Osteocyte (in vitro differentiated cells): ENCODE measurements at places on chromosomes 3 and 15. TPM values are rescaled to one million over a fixed set of nuclear protein-coding genes. Genes with fewer than 3 reads are reported as not detected.
A peak's percentile ranks its signal among the peaks of the same experiment; 100 is the strongest.

The MASP1 gene
- not detected in 2 replicates for total RNA-seq

DNA sequence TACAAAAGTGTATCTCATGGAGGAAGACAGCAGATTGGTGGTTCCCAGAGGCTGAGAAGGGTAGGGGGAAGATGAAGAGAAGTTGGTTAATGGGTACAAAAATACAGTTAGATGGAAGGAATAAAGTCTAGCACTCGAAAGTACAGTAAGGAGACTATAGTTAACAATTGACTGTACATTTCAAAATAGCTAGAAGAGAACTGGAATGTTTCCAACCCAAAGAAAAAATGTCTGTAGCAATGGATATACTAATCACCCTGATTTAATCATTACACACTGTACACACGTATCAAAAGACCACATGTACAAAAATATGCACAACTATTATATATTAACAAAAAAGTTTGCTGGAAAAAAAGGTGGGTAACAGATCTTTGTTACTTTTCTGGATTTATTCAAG, 57.3 kb downstream of the THRB start:
- DNase-seq: no peak

DNA sequence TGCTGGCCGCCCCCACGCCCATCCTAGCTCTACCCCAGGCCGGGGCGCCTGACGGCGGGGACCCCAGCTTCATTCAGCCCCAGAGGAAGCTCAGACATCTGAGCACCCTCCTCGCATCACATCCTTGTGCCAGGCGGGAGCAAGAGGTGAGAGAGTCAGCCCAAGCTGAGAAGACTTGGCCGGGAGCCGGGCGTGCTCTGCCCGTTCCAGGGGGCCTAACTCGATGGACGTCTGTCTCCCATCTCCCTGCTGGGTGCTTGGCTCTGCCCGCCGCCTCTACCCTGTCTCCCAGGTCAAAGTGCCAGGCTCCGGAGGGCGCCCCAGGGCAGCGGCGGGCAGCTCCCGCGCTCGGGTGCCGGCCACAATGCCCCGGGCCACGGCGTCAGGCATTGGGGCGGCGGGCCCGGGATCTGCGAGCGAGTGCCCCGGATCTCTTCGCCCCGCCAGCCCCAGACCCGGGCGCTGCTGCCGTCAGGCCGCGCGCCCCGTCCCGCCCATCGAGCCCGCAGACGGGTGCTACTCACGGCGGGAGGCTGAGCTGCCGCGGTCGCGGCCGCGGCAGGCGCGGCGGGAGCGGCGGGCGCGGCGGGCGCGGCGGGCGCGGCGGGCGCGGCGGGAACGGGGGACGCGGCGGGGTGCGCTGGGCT, 388 bp downstream of the DAPK2 start:
- no peak for DNase-seq

- DNase-seq: no peak
These were observed 53.5 kb upstream of the LRRN1 start for GRCh38 chr3:3745693-3746092.

GRCh38 chr15:85636351-85636750, 158.4 kb downstream of the KLHL25 start:
- no peak for DNase-seq

The OSBPL10 gene
- 21.7 and 24.7 TPM in 2 replicates for total RNA-seq

- DNase-seq: no peak
These were observed 1.3 kb downstream of the PSMD2 start for GRCh38 chr3:184300378-184300720.

The ADAMTSL3 gene
- not detected in 2 replicates for total RNA-seq

- DNase-seq: no peak
These were observed 123.4 kb downstream of the SEC22A start for GRCh38 chr3:123324880-123325765.

- DNase-seq: peak; percentile 32
These were observed 31.1 kb downstream of the HCLS1 start for GRCh38 chr3:121629601-121630000.

The CYP8B1 gene
- not detected in 2 replicates for total RNA-seq

DNA sequence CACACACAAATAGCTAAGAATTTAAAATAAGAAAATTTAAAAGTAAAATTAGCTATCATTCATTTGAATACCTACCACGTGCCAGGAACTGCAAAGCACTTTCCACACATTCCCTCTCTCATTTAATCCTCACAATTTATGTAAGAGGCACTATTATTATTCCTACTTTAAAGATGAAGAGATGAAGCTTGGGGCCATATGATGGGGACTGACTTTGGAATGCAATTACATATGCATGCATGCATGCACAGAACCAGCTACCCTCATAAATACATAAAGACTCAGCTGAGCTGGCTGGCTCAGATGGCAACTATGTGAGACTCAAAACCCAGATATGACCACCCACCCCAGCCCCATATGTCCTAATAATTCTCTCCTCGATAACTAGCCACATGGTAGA, 31.7 kb upstream of the THUMPD3 start:
- DNase-seq: no peak

GRCh38 chr3:79027593-79027992, 740.2 kb downstream of the ROBO1 start:
- no peak for DNase-seq
